ENCODE measurements at places on chromosomes 3 and 15. TPM values are rescaled to one million over a fixed set of nuclear protein-coding genes. Genes with fewer than 3 reads are reported as not detected.

The TGM4 gene
- total RNA-seq, result 1.4 TPM

The SLC22A13 gene
- not detected for total RNA-seq

The HCLS1 gene
- total RNA-seq, result 16.4 TPM

The ARRDC4 gene
- total RNA-seq, result 66.8 TPM

The EFHB gene
- total RNA-seq, result 0.88 TPM

The C3orf33 gene
- 0.59 TPM for total RNA-seq

The NME9 gene
- 0.42 TPM for total RNA-seq

The RASL12 gene
- total RNA-seq, result 1.7 TPM

The GOLGA8R gene
- 1.4 TPM for total RNA-seq

The IFT80 gene
- total RNA-seq, result 15.7 TPM

The C3orf49 gene
- total RNA-seq, result not detected

The SLC2A2 gene
- total RNA-seq, result not detected

The C3orf52 gene
- 90.0 TPM for total RNA-seq

GRCh38 chr15:69119683-69120395 lies 40.6 kb upstream of the GLCE start:
- DNase-seq, result no peak

GRCh38 chr3:190526787-190527762 lies 13.2 kb downstream of the IL1RAP start:
- DNase-seq, result no peak

GRCh38 chr15:23074684-23075083 lies 35.3 kb upstream of the TUBGCP5 start:
- DNase-seq, result no peak

DNA sequence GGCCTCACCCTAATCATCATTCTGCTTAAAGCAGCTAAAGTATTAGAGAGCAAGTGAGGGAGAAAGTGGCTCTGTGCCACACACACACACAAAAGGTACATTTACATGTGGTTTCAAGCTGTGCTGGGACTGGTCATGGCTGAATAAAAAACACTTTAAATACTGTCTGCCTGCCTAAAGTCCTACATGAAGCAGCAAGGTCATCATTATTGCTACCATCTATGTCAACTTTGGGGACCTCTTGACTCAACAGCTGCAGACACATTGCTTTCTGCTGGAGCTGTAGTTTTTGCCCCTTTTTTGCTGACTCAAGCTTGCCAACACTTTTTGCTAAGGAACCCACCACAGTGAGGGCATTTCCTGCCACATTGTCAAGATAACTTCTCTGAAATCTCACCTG lies 1237.9 kb downstream of the ROBO2 start:
- DNase-seq, result no peak

DNA sequence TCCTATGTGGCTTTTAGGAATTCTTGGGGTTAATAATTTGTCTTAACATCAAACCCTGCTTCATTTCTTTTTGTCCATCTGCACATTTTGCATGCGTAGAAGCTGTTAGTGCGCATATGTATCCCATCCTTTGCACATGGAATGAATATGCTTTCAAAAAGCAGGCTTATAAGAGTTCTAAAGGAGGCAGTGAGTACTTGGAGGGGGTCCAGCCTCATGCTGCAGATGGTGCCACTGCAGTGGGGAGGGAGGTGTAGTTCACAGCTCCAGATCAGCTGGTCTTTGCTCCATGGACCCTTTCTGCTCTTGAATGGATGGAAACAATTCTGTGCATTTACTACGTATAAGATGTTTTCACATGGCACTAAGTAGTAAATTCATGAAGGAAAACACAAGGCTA lies 20.7 kb upstream of the SSR3 start:
- no peak for DNase-seq

- peak; percentile 86 for DNase-seq
Observed at GRCh38 chr3:23113455-23114171, 89.5 kb upstream of the UBE2E2 start.

- no peak for DNase-seq
Observed at GRCh38 chr15:74172701-74173379, 670 bp upstream of the ISLR start.

DNA sequence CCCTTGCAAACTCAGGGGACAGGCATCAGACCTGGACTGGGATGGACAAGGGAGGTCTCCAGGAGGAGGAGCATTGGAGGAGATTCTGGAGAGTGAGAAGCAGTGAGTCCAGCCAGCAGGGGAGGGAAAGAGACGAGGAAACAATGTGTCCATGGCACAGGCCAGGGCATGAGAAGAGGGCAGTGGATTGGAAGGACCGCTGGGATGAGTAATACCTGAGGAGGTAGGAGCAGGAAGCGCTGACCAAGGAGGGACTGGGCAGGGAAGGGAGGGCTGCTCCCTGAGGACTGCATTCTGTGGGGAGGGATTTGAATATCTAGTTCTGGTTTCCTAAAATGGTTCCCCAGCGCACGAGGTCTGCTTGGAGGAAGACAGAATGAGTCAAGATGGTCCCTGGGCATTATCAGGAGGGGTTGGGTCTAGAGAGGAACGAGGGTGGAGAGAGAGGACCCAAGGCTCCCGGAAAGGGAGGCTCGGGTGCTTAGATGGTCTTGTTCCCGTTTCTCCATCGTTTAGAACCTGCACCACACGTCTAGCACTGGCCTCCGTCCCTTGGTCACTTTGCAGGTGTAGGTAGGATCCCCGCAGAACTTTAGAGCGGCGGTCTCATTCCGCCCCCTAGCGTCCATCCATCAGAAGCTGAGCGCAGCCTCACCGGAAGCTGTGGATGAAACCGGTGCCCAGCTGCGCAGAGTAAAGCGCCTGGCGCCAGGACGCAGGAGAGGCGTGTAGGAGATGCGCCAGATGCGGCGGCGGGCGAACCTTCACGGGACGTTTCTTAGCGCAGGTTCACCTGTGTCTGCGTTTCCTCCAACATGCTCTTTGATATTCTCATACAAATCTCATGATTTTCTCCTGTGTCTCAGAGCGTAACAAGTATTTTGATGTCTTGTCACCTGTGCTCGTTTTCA lies 190.7 kb upstream of the NDN start:
- DNase-seq, result no peak

DNA sequence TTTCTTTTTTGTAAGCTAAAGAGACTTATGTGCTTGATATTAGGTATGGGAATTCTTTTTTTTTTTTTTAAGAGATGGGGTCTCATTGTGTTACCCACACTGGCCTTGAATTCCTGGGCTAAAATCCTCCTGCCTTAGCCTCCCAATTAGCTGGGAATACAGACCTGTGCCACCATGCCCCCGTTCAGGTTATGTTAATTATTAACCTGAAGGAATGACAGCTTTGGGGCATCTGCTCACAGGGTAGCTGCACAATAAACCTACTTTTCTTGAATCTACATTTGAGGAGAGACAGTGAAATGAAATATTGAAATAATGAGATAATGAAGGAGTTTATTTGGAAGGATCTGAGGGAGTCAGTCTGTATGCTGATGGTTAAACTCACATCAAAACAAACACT lies 158.2 kb upstream of the FAM3D start:
- DNase-seq, result no peak

- DNase-seq, result peak; percentile 54
Observed at GRCh38 chr3:73508330-73508954, 116.3 kb downstream of the PDZRN3 start.

- DNase-seq, result no peak
Observed at GRCh38 chr3:55519019-55519418, 31.9 kb upstream of the WNT5A start.

GRCh38 chr15:34155859-34156258 lies 54.0 kb downstream of the PGBD4 start:
- DNase-seq, result no peak

- no peak for DNase-seq
Observed at GRCh38 chr15:45729141-45729540, 94.3 kb downstream of the SQOR start.

DNA sequence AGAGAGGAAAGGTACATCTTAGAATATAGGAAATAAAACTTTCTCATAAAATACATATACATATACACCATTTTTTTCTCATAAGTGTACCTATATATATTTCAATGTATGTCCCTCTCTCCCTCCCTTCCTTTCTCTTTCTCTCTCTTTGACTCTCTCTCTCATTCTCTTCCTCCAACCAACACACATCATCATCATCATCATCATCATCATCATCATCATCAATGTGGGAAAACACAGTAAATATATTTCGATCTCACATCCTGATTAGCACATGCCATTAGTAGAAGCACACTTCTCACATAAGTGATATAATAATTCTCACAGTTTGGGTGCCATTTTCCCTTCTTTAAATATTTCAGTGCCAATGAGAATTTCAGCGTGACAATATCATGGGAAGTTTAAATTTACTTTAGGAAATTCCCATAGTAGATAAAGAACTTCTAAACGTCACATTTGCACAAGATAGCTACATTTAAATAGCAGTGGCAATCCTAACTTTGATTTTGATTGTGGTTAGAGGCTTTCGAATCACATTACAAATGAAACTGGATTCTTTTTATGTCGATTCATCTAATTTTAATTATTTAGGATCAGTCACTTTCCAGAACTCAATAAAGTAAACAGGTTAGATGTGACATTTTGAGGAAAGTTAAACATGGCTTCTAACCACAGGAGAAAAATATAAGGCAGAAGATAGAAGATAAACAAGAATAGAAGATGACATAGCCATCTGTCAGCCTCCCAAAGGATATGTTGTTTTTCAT lies 33.0 kb upstream of the ACTC1 start:
- DNase-seq, result no peak

DNA sequence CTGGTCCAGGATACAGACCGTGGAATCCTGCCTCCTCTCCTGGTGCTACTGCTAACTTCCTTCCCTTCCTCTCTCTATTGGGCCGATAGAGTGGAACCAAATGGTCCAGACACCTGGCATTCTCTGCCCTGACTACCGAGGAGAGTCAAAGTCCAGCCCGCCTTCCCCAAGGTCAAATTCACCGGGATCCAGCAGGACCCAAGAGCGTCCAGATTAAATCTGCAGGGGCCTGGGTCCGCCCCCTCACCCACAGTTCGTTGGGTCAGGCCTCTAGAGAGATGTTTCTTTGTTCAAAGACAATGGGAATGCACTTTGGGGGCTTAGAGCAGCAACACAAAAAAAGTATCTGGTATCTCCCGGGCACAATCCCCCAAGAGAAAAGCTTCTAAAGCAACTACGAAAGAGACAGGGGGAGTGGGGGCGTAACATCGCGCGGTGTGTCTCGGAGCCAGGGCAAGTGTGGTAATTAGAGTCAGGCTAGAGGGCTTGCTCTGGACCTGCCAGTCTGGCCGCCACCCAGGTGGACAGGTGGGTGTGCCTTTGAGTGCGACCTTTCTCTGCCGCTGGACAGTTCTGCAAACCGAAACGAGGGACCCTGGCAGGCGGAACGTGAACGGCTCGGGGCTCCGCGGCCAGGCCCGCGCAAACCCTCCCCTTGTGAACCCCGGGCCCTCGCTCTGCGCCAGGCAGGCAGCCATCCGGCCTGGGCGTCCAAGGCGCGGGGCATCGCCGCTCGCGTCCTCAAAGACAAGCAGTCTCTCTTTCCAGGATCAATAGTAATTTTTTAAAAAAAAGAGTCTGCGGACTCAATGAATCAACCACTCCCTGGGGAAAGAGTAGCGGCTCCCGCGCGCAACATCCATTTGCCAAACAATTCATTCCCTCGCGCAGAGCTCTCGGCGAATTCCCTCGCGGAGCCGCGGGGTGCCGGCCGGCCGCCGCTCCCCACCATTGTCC lies 806 bp downstream of the KLHL25 start:
- no peak for DNase-seq

DNA sequence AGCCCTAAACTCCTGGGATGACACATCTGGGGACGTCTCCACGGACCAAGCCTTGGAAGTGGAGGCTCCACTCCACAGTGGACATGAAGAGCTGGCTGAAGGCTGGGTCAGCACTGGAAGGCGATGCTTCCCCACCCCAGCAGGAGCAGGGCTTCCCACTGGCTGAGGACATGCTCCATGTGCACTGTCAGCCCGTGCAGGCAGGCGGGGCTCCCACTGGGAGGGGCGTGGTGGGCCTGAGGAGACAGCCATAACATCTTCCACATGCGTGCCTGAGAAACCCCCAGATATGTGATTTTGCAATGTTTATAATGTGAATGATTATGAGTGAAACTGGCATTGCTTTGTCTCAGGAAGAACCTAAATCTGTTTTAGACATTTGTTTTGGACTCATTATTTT lies 231.3 kb downstream of the KLF13 start:
- DNase-seq, result no peak

- no peak for DNase-seq
Observed at GRCh38 chr3:61152071-61152470, 99.2 kb downstream of the FHIT start.

DNA sequence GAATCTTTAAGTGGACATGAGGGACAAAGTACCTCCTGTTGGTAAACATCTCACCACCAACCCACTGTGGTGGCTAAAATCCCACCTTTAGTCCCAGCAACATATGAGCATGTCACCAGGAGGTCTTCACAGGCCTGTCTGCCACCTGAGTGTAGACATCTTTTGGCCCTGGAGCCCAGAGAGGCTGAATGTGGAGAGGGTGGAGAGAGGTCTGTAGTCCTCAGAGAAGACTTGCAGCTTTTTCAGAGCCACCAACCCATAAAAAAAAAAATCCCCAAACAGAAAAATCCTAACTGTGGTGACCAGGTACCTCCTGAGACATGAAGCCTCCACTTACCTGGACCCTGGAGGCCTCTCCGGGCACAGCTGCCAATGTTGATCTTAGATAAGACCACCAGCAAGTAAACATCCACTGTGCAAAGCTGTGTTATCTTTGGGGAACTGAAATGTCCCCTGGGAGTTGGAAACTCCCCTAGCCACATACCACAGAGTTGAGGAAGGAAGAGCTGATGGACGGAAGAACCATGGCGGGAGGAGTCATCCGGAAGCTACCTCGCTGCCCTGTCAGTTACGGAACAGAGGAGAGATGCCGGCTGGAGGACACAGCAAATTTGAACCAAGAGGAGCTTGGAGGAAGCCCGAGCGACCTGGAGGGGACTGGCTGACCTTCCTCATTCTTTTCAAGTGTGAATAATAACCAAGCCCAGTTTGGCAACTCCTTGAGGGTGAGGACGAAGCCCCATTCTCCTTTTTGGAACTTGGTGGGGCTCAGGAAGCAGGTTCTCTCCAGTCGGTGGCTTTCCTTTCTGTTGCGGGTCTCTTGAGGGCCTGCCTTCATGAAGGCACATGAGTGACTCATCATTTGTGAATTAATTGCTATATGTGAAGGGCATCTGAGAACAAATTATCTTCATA lies at the start of gene GHRL:
GHRL (minus strand) TSS at position 443 of the 915 bp plus-strand sequence. CDS start 2,767 bp downstream, outside the sequence.
- no peak for DNase-seq

DNA sequence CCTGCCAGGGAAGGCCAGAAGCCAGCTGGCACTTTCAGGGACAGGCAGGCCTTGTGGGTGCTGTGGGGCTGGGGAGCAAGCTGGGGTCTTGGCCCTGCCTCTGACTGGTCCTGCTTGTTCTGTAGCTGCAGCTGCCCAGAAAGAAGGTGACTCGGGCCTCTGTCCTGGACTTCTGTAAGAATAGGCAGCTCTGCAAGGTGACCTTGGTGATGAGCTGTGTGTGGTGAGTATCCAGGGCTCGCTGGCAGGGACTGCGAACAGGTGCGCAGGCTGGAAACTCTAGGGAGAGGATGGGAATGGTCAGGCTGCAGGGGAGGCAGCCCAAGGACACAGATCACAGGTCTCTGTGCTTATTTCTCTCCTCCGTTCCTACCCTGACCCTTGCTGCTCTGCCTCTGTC lies 31.2 kb downstream of the SLC22A14 start:
- no peak for DNase-seq

- DNase-seq, result peak; percentile 58
Observed at GRCh38 chr3:195183071-195183776, 87.7 kb downstream of the XXYLT1 start.

Data from lower leg skin (tissue), 4 donors.